ENCODE measurements at places on chromosomes 4 and X.

GRCh38 chrX:7462110-7462509 lies 314.2 kb upstream of the PUDP start:
- no peak for DNase-seq

- DNase-seq = no peak
Observed at GRCh38 chrX:17584248-17584681, 153.0 kb upstream of the SCML1 start.

- no peak for DNase-seq
Observed at GRCh38 chr4:185424905-185425646, 688 bp downstream of the UFSP2 start.

GRCh38 chr4:75385106-75385505 lies 129.1 kb downstream of the RCHY1 start:
- DNase-seq = no peak

GRCh38 chr4:130808492-130808891 lies 1712.5 kb downstream of the C4orf33 start:
- DNase-seq = no peak

DNA sequence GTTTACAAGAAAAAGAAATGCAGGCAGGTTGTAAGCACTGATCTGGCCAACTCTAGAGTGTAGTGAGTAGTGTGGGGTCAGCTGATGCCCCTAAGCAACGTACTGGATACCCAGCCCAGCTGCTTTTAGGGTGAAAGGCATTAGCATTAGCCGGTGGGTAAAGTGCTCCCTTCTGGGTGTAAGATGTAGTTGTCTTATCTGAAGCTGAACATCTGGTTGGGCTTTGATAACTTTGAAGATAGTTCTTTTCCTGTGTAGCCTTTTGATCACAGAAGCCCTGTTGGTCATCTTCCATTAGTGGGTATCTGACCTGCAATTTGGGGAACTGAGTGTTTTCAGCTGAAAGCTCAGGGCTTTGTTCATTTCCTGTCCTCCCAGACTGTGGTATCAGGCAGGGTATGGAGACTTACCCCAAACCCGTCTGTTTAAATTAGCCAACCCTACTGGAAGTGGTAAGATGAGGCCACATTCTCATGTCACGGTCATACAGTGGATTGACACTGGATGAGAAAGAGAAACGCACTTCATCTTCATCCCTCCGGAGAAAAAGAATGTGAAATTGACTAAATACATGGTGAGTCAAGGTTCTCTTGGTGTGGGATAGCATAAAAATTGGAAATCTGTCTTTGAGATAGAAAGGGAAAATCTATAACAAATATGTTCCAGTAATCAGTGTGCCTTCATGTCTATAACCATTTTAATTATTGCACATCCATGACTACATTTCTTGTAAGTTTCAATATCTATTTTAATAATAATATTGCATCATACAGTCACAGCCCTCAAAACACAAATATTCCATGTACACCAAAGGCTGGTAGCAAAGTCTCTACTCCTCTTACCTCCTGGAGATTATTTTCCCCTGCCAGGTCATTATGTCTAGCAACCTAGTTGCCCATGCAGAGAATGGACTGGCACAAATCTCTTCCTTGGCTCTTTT lies 8.7 kb downstream of the RHOH start:
- DNase-seq = no peak

DNA sequence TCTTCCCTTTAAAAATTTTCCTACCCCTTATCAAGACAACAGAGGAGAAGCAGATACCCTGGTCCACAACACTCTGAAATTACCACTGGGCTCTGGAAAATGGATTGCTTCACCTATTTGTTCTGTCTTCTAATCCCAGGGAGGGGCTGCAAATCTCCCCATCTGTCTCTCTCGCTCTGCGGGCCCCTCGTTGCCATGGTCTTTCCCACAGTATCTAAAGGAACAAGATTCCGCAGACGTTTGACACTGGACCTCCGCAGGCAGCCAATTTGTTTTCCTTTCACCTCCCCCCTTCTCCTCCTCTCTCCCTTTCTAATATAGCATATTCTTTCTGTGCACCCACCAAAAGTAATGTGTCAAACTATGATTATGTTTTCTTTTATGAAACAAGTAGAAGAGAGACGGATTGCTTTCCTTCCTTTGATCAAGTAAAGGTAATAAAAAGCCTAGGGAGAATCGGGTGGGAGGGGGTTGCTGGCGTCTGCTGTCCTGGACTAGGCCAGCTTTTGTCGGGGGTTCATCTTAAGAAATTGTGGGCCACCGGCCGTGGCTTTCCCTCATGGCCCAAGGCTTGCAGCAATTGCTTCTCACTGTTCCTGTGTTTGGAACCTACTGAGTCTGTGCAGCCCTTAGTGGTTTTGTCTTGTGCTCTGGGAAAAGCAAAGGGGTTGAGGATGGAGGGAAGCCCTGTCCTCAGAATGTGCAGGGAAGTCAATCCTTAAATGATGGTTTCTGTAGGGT lies 81.0 kb downstream of the MGST2 start:
- no peak for DNase-seq

- DNase-seq = no peak
Observed at GRCh38 chr4:87527431-87528220, 1.6 kb downstream of the SPARCL1 start.

DNA sequence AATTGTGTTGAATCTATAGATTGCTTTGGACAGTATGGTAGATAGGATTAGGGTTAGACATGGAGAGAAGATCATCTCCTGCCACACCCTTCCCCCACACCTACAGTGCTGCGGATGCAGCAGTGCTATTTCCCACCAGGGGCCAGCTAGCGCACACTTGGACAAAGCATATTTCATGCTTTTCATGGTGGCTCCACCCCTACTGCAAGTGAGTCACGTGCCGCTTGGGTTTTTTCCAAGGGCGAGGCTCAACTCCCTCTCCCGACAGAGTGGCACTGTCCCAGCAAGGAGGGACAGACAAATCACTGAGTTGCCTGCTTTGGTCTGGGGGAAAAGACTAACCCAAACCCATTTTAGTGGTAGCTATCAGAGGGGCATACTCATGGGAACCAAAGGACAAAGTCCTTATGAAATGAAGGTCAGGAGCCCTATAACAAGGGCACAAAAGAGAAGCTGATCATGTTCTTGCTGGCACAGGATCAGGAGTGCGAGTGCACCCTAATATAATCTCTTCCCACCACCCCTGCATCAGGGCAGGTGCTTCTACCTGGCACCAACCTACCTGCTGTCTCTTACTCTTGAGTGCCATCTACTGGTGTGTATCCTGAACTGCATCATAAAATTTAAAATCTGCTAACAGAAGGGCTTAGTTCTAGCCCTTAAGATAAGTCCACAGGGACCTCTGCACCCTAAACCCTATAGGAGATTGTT lies 55.1 kb upstream of the PGAM4 start:
- no peak for DNase-seq

- no peak for DNase-seq
Observed at GRCh38 chrX:70128071-70128470, 5.2 kb upstream of the IGBP1 start.

GRCh38 chr4:40628888-40629287 lies 776 bp downstream of the RBM47 start:
- no peak for DNase-seq

DNA sequence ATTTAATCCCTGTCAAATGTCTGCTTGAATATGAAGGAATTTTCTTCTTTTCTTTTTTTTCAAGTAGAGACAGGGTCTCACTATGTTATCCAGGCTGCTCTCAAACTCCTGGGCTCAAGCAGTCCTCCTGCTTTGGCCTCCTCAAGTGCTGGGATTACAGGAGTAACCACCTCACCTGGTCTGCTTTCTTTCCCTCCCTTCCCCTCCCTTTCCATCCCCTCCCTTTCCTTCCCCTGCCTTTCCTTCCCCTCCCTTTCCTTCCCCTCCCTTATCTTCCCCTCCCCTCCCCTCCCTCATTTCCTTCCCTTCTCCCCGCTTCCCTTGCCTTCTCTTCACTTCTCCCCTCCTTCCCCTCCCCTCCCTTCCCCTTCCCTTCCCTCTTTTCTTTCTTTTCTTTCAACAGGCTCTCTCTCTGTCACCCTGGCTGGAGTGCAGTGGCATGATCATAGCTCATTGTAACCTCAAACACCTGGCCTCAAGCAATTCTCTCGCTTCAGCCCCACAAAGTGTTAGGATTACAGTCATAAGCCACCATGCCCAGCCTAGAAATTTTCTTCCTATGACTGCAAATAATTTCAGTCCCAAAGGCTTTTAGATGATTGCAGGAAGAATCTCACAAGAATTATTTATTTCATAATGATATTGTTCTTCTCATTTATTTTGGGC lies 168.9 kb downstream of the AASDH start:
- DNase-seq = no peak

- no peak for DNase-seq
Observed at GRCh38 chr4:112673076-112673475, 36.1 kb downstream of the LARP7 start.

DNA sequence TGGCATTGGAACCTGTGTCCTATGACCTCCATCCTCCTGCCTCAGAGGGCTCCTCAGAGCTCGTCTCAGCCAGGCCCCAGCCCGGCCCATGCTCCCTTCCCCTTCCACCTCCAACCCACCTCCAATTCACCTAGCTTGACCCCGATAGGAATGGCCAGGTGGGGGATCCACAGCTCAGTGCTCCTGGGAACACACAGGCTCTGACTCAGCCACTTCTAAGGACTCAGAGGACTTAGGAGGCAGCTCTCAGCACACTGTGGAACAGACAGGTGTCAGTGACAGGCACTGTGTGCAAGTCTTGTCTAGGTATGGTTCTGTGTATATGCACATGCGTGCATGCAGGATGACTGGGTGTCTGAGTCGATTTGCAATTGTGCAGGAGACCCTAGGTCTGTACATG lies 44.8 kb downstream of the PJA1 start:
- no peak for DNase-seq

DNA sequence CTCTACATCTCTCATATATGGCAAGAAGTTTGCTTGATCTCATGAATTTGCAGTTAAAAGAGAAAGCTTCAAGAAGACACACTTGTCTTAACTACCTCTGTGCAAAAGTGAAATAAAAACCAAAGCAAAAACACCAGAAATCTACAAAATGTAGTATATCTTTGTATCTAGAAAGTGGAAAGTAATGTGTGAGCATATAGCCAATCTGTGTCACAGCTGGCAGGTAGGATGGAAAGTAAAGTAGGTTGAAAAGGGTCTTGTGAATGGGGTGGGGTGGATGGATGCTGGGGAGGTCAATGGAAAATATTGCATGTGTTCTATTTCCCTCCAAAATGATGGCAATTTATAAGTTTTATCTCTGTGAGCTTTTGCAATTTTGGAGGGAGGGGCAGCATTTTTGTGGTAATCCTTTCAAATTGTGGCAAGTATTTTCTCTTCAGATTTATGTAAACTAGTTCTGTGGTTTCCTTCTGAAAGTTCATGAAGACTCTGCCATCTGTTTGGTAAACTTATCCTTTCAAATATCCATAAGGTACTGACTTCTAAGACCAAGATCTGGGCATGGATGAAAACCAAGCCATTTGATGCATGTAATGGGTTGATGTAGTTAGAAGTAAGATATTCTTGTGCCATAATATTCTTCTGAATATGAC lies 215.9 kb upstream of the GIMD1 start:
- DNase-seq = no peak

GRCh38 chrX:27445438-27445837 lies 17.7 kb downstream of the PPP4R3C start:
- DNase-seq = no peak

- no peak for DNase-seq
Observed at GRCh38 chrX:71256856-71257255, 2.9 kb upstream of the ZMYM3 start.

DNA sequence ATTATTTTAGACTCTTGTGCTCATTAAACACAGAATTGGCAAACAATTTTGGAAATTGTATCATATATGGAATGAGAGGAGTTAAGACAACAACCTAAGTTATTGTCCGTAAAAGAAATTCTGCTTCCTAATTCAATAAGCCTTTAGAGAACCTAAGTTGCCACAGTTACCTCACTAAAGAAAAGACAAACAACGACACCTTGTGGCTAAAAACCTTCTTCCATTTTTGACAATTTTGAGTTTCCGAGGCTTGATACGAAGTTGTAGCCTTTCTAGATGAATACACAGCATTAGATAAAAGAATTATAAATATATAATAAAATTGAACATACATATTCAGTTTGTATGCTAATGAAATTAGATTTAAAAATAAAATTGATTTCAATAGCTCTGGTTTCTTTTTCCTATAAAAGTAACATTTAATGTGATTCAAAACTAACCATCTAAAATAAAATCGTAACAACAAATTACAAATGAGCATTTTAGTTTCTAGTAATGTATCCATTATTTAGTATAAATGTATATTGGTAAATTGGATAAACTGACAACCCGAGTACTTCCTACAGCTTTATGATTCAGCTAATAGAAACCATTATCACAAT lies 275.1 kb downstream of the GPM6A start:
- DNase-seq = no peak

- no peak for DNase-seq
Observed at GRCh38 chrX:132227383-132228112, 8.3 kb upstream of the RAP2C start.

DNA sequence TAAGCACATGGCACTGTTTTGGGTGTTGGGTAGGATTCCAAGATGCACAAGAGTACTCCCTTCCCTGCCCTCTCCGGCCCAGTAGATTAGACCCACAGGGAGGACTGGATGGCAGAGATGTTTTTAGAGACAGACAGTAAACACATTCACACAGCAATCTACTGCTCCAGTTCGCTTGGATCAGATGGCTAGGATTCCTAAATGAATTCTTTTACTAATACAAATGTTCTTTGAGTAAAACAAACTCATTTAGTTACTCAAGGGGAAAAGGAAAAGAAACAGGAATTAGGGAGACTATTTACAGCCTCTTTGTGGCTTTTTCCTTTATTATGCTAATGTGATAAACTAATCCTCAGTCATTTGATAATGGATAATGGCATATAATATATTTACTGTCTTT lies 5.9 kb downstream of the SNX25 start:
- DNase-seq = no peak

DNA sequence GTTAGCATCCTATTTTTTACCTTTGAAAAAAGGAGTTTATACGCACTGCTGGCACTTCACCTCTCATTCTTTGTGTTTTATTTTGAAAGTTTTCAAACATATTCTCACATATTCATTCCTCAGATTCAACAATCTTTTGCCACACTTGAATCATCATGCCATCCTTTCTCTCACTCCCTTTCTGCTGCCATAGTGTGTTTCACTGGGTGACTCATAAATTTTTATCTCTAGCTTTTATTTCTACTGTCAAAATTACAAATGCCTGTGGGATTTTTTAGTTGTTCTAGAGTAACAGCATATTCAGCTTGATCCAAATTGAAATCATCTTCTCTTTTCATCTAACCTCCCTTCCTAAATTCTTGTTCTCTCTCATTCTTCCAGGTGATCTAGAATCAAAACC lies 28.0 kb downstream of the MFSD8 start:
- no peak for DNase-seq

GRCh38 chr4:53378171-53378482 lies 686 bp downstream of the FIP1L1 start:
- DNase-seq = no peak

DNA sequence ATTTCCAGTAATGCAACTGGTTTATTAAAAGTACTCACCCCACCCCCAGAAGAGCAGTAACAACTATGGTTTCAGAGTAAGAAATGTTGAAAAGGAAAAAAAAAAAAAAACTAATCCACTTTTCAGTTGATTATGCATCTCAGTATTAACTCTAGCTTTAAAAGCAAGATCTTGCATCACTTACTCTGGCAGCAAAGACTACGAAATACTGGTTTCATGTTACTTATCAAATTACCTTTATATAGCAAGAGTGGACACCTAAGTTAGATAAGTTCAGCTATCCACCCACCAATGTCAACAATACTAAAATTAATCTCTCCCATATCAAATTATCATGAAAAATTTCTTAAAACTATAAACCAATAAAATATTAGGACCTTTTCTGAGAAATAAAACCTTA lies 105.0 kb downstream of the ABCB7 start:
- no peak for DNase-seq

GRCh38 chrX:43106009-43106408 lies 328.0 kb upstream of the PPP1R2C start:
- no peak for DNase-seq
